ENCODE measurements at places on chromosomes 6 and 20. TPM values are rescaled to one million over a fixed set of nuclear protein-coding genes. Genes with fewer than 3 reads are reported as not detected.

Gene TFAP2A
- total RNA-seq: not detected

Gene HLA-DMB
- total RNA-seq: 5.3 TPM

Gene MAP1LC3A
- 1.7 TPM for total RNA-seq

DNA sequence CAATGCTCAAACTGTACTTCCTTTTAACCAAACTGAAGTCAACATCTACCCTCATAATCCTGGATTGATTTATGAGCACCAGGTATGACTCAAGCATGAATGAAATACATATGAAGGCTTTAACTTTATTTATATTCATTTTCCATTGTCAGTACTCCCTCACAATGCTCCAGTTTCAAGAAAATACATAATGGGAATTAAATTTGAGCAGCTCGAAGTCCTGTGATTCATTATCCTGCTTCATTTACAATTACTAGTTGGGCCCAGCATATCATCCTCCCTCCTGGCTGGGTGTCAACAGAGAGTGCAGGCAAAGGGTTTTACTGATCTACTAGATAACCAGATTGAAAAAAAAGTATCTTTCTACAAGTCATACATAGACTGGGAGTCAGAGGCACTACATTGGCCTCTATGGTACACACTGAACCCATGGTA lies 10.1 kb downstream of the SAMHD1 start:
- peak overlapping the region; percentile 5 for H3K27ac ChIP-seq

- no peak overlapping the region for H3K27ac ChIP-seq
- H3K36me3 ChIP-seq: no peaks in the 10 kb centered on the region
- no peaks in the 10 kb centered on the region for H3K27me3 ChIP-seq
- DNase-seq: no peak
- no peak overlapping the region for H3K4me3 ChIP-seq
- no peaks in the 10 kb centered on the region for H3K4me1 ChIP-seq
Observed at GRCh38 chr6:165986311-165986913, 181.2 kb downstream of the TBXT start.

DNA sequence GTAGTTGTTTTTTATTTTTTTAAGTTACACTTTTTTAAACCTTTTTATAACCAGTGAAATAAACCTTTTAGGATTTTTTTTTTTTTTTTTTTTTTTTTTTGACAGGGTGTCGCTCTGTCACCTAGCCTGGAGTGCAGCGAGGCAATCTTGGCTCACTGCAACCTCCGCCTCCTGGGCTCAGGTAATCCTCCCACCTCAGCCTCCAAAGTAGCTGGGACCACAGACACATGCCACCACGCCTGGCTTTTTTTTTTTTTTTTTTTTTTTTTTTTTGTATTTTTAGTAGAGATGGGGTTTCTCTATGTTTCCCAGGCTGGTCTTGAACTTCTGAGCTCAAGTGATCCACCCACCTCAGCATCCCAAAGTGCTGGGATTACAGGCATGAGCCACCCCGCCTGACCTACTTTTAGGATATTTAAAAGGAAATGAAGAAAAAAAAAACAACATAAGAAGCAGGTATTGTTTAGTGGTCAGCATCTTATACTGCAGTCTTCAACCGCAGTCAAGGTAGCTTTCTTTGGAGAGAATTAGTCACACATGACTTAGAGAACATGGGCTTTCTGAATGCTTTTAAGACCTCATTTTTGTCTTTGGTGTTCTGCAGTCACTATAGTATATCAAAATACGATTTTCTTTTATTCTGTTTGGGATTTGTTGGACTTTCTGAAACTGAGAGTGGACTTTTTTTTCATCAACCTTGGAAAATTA lies 1.6 kb downstream of the POLR1H start:
- H3K27me3 ChIP-seq: no peaks in the 10 kb centered on the region
- peak overlapping the region; percentile 82 for H3K4me3 ChIP-seq
- H3K27ac ChIP-seq: no peak overlapping the region
- peaks cover 42% of the 10 kb centered on the region for H3K4me1 ChIP-seq

DNA sequence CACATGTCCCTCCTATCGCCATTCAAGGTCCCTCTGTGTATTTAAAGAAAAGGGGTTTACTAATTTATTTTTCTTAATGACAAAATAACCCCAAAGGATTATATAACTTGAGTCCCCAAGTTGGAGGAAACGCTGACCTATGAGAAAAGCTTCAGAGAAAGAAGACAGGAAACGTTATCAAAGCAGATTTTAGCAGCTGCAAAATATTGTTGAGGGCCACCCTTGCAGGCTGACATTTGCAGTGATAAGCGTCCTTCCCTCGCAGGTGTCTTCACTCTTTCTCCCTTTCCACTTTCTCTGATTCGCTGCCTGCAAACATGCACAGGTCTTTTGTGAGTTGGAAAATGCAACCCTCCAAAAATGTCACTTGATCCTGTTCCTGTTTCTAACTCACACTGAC lies 103.2 kb upstream of the RIPOR2 start:
- H3K4me1 ChIP-seq: peaks cover 81% of the 10 kb centered on the region
- H3K27ac ChIP-seq: no peak overlapping the region
- no peaks in the 10 kb centered on the region for H3K36me3 ChIP-seq
- DNase-seq: no peak
- peak overlapping the region; percentile 32 for H3K4me3 ChIP-seq

- no peaks in the 10 kb centered on the region for H3K36me3 ChIP-seq
- H3K4me3 ChIP-seq: peak overlapping the region; percentile 40
- H3K27me3 ChIP-seq: no peaks in the 10 kb centered on the region
- H3K4me1 ChIP-seq: peaks cover 88% of the 10 kb centered on the region
Observed at GRCh38 chr6:144349690-144350527, 64.8 kb downstream of the UTRN start.
